ENCODE measurements at places on chromosomes 3 and 15. TPM values are rescaled to one million over a fixed set of nuclear protein-coding genes. Genes with fewer than 3 reads are reported as not detected.

The ANKRD63 gene
- total RNA-seq: not detected

The NOX5 gene
- total RNA-seq: 5.0 TPM

DNA sequence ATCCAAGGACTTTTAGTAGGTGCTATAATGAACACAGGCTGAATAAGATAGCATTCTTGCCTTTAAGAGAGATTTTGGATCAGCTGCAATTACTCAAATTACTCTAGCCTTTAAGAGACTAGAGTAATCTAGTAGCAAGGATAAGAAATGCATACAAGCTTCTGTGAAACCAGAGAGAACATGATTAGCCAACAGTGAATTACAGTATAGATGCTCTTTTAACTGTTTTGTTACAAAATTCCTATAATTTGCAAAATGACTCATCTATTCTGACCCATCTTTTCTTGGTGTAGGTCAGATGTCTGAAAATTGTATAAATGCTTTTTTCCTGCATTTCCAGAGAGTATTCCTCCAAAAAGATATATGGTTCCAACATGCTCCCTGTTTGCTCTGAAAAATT, 66.9 kb downstream of the CEP63 start:
- DNase-seq: no peak

The NR1I2 gene
- total RNA-seq: 572 TPM

The TIPARP gene
- 90.8 TPM for total RNA-seq

The SPINK8 gene
- not detected for total RNA-seq

DNA sequence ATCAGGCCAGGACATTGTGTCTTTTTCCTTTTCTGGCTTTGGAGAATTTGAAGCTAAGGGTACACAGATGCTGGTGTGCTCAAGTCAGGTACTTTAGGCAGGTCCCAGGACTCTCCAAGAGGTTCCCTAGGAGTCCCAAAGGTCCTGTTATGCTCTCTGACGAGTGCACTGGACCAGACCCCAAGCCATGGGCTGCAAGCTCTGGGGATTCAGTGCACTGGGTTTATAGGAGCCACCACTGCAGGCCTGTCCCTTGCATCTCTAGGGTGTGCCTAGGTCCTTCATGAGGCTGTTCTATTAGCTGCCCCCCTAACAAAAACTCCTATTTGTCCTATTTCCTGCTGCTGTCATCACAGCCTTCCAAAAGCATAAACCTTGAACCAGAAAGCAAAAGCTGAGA, 31.9 kb upstream of the BFSP2 start:
- DNase-seq: no peak

- DNase-seq: no peak
Observed at GRCh38 chr15:39781147-39781966, 1.3 kb downstream of the FSIP1 start.

The THRB gene
- 2.6 TPM for total RNA-seq

The SLC24A5 gene
- not detected for total RNA-seq

- no peak for DNase-seq
Observed at GRCh38 chr3:116445311-116445841, at the start of gene LSAMP. TSS of gene LSAMP (minus strand) at chr3:116445487.

DNA sequence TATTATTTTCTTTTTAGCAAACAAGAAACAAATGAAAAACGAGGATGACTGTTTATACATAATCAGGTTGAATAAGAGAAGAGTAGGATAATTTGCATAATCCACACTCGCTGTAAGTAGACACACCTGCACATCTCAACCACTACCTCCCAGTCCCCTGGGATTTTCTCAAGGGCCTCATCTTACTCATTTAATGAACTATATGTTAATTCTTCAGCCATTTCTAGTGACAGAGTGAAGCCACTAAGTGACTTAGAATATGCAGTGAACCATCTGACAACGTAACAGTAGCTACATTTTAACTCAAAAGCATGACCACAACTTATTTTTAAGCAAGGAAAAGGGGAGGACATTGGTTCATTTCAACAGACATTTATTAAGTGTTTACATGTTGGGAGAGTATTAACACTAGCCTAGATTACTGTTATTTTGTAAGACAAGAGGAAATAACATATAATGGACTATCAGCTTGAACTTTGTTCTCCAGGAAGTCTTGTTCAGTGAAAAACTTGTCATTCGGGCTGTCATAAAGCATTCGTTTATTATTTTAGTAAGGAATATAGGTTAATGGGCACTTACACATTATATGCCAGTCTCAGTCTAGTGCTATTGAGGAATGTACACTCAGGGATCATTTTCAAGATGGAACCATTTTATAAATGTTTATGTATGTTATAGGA, 173.0 kb upstream of the ROBO2 start:
- no peak for DNase-seq

DNA sequence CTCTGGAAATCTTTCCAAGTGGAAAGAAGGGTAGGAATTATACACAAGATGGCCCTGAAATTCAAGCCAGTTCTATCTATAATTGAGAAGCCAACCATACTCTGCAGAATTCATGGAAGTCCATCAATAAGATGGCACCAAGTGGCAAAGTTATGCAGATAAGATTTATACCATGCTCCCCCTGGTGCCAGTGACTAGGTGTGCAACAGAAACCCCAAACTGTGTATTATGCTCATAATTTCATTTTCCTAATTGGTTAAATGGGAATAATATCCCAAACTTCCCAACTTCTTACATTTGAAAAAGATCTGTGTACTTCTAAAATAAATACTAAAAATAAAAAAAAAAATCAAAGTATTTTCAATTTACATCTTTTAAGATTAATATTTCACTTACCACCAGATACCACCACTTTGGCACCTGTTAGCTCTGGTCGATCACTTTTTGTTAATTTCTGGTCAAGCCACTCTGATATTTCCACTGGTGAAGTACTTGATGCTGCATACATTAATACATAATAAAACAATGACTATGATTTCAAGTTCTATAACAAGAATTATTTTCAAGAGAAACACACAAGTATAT, 25.9 kb downstream of the ETFA start:
- no peak for DNase-seq

DNA sequence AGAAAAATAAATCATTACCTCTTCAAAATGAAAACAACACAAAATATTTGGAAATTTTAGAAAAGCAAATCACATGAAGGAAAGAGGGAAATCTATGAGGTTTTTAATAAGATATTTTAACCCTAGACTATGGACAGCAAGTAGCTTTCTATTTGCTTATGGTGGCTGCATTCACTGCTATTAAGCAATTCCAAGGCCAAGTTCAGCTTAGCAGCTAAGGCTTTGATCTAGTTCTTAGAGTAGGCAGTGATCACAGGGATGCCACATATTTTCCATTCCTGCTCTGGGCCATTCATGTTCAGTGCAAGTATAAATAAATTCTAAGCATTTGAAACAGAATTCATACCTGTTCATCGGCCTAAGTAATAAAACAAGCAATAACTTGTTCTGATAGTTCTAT, 235.3 kb downstream of the CDIN1 start:
- no peak for DNase-seq

GRCh38 chr3:189297932-189298331, 126.2 kb downstream of the TPRG1 start:
- no peak for DNase-seq

- DNase-seq: no peak
Observed at GRCh38 chr3:4794798-4795197, 184.4 kb upstream of the BHLHE40 start.

- no peak for DNase-seq
Observed at GRCh38 chr3:154023148-154023547, 98.0 kb upstream of the ARHGEF26 start.

The PODXL2 gene
- 9.1 TPM for total RNA-seq

- DNase-seq: no peak
Observed at GRCh38 chr3:156148946-156149381, 28.6 kb downstream of the KCNAB1 start.

- no peak for DNase-seq
Observed at GRCh38 chr3:78368636-78369345, 1328.9 kb downstream of the ROBO2 start.

- DNase-seq: no peak
Observed at GRCh38 chr3:175411405-175411804, 552.3 kb downstream of the NAALADL2 start.

GRCh38 chr3:5260992-5261501, 73.5 kb downstream of the EDEM1 start:
- DNase-seq: no peak

DNA sequence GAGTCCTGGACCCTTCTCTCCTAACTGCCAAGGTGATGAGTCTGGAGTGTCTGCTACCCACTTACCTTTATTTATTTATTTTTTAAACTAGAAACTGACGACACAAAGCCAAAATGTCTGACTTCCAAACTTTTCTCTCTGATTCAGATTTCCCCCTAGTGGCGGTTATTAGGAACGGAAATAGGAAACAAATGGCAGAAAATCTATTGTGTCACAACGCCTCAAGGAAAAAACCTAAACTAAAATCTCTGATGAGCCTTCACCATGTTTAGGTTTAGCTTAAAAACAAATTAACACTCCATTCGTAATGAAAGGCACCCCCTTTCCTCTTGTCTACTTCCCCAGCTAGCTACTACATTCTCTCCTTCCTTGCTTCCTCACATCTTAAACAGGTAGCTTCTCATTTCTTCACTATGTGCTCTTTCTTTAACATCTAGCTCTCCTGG, 94.0 kb upstream of the MEX3B start:
- DNase-seq: no peak

The TTC21A gene
- total RNA-seq: 8.4 TPM

The CNTN6 gene
- total RNA-seq: not detected

DNA sequence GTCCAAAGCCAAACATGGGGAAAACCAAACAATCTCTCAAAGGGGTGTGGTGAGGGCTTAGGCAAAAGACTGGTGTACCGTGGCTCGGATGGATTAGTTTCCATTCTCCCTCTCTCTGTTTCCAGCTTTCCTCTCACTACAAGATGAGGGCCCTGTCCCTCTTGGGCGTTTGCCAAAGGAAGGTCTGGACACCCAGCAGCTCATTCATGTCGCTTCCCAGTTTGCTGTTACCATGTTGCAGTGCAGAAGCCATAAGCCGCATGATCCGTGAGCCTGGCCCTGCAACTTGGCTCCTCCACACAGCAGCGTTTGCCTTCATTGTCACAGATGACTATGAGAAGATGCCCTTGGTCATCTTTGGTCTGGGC, 92.2 kb downstream of the APBA2 start:
- DNase-seq: no peak

DNA sequence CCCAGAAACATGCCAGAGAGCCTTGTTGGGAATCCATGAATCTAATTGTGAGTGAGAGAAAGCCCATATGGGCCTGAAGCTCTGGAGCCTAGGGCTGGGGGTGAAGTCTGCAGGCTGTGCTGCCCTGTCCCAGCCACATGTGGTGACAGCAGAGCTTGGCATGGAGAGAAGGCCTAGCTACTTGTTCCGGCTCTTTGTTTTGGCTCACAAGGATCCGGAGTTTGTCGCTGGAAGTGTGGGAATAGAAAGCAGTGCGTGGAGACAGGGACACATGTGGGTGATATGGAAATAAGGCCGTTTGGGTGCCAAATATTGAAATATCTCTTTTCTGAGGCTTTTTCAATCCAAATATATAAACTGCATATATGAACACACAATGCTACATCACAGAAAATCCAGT, 78.2 kb downstream of the CLSTN2 start:
- no peak for DNase-seq

The TEX9 gene
- total RNA-seq: 27.5 TPM

- no peak for DNase-seq
Observed at GRCh38 chr3:158470944-158471638, 99.9 kb upstream of the MLF1 start.

GRCh38 chr3:116341899-116342298, 103.4 kb downstream of the LSAMP start:
- no peak for DNase-seq

All from Peyer's patch (tissue), 4 donors.